AG10803 (cell line): ENCODE measurements at places on chromosomes 6 and 20.

DNA sequence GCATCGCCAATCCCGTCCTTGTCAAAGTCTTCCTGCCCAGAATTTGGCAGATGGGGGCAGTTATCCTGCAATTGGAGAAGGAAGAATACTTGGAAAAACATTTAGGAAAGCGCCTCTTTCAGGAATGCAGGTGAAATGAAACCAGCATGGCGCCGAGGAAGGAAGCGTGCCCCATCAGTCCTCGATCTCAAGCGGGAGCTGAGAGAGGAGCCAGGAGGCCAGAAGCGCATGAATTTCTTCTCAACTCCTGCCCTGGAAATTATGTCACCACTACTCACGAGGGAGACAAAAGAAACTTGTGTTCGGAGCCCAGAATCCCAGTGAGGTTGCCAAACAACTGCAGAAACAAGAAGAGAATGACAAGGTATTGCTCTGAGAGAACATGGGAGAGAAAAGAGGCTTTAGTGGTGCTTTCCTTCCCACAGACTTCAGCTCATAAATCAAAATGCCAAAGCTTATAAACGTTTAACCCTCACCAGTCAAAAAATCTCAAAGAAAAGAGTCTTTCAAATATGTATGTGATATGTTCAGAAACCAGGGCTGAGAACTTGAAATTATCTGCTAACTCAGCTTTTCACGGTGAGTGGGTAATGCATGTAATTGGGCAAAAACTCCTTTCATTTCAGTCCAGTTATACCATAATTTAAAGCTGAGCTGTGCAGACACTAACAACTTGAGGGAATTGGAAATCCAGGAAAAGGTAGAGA is 23.9 kb downstream of the THBS2 start:
- DNase-seq, result peak; percentile 41

GRCh38 chr6:143601504-143601903 is 76.3 kb upstream of the PHACTR2 start:
- DNase-seq, result peak; percentile 61

GRCh38 chr6:112145080-112145573 is 57.7 kb downstream of the FAM229B start:
- no peak for DNase-seq

- DNase-seq, result no peak
Measured at GRCh38 chr6:21245488-21245887, 348.1 kb upstream of the SOX4 start.

DNA sequence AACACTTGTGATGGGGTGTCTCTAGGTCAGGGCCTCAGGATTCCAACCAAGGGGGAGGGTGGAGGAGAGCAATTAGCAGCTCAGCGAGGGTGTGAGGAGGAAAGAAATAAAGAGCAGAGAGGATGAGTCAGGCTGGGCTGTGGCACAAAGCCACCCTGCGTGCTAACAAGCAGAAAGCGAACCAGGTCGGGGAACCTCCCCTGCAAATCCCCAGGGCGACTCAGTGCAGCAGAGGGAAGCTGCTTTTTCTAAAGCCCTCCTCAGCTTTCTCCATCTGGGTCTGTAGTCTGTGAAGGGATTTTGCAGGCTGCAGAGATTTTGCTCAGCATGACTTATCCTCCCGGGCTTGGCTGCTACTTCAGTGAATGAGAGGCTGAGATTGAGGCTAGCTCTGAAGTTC is 6.6 kb upstream of the SPO11 start:
- DNase-seq, result peak; percentile 48

DNA sequence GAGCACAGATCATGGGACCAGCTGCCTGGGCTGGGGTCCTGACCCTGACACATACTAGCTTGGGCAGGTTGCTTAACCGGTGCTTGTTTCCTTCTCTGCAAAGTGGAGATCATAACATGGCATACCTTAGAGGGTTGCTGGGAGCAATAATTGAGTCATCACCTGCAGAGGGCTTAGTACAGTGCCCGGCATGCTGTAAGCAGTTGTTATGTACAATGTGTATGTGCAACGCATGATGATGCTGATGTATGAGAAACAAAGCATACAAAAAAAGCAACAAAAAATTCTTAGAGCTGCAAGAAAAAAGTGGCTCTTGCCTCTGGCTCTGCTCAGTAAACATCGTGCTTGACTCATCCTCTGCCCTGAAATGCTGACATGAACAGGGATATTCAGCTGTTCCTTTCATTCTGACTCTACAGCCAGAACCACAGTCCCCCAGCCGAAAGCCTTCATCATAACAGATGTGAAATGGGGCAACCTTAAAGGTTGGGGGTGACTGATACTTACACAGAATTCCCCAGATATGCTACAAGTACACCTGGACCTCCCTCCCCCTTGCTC is 91.7 kb downstream of the CLIC5 start:
- peak; percentile 66 for DNase-seq

DNA sequence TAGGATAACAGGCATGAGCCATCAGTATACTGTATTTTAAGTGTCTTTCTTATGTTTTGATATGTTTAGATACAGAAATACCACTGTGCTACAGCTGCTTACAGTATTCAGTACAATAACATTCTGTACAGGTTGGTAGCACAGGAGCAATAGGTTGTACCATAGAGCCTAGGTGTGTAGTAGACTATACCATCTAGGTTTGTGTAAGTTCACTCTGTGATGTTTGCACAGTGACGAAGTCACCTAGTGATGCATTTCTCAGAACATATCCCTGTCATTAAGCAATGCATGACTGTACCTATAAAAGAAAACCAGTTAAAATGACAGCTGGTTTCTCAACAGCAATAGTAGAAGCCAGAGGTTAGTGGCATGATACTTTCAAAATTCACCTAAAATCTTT is 3.0 kb upstream of the ZBTB24 start:
- no peak for DNase-seq

DNA sequence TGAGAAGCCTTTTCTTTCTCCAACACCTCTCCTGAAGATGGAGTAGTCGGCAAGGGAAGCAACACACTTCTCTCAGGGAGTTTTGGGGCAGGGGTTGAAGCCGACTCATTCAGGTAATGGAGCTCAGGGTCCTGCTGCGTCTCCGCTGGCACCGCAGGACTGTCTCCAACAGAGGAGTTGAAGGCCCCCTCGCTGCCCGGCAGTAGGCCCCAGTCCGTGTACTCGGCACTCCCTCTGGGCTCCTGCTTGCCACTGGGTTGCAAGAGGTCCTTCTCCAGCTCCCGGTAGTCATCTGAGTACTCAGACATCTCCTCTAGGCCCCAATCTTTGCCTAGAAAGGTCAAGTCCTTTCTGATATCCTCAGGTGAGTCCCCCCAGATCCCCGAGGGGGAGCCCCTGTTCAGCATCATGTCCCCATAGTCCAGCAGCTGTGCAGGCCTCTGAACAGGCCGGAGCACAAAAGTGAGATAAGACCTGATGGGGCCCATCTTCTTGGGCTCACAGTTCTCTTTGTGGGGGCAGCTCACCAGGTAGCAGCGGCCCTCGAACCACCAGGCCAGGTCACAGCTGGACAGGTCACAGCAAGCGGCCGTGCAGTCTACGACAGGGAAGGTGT is 50.0 kb downstream of the KIAA0319 start:
- DNase-seq, result no peak

DNA sequence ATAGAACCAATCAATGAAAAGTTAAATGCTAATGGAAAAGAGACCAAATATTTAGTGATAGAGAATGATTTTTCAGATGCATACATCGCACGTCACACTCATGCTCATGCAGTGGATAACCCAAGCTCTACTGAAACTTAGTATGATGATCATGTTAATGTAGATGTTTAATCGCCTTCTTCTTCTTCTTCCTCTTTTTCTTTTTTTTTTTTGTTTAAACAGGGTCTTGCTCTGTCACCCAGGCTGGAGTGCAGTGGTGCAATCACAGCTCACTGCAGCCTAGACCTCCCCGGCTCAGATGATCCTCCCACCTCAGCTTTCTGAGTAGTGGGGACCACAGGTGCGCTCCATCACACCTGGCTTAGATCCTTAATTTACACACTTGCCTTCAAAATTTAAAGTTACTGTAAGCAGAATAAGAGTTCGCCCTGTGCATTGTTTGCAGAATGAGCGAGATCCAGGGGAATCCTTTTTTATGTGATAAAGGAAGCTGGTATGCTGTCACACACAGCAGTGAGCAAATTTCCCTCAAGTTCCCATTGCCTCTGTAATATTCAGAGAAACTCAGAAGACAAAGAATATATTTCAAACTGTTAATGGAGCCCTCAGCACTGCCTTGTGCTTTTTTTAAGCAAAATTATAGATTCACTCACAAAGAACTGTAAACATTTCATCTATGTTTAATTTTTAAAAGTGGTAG is 194.2 kb upstream of the SGK1 start:
- DNase-seq, result no peak

DNA sequence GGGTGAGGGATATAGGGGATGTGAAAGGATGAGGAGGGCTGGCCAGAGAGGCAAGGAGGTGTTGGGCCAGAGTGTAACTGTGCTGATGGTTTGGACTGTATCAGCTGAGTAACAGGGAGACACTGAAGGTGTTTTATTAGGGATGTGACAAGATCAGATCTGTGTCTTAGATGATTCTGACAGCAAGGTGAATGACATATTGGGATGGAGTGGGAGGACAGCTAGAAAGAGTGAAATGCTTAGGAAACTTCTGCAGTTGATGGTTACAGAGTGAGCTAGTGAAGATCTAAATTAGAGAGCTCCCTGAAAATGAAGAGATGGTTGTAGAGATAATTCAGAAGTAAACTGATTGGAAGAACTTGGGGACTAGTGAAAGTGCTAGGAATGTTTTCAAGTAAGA is 47.2 kb upstream of the ELOVL5 start:
- no peak for DNase-seq
